ENCODE measurements at places on chromosomes 2 and 18.

GRCh38 chr2:96679848-96680247 lies 37.3 kb downstream of the FER1L5 start:
- DNase-seq, result no peak

DNA sequence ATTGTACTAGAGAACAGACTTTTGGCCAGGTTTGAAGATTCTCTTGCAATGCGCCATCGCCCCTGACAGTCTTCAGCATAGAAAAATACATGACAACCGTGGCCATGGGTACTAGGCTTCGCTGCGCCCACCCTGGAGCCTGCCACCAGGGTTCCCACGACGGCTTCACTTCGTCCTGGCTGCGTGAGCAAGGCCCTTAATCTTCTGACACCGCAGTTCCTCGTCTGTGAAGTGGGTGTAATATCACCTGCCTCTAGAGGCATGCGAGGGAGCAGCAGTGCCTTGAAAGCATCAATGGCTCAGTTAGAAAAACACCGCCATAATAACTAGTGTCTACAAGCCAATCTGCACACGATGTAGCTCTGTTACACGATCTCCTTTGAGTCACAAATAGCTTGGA lies 175.2 kb upstream of the HS6ST1 start:
- no peak for DNase-seq

- DNase-seq, result no peak
These were observed 261.1 kb downstream of the ANAPC1 start for GRCh38 chr2:111622859-111623258.

DNA sequence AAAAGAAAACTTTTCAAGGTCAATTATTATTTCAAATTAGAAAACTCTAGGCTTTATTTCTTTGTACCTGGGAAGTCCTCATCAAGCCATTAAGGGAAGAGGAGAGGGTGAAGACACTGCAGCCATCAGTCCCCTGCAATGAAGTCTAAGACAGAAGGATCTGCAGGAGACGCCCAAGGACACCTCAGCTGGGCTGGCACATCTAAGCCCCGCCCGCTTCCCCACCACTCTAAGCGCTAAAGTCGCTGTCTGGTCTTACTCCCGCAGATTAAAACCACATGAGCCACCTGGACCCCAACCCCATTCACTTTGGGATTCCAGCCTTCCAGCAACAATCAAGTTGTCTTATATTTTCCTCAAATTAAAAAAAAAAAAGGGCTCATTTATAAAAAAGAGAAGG lies 104.4 kb downstream of the AFF3 start:
- DNase-seq, result no peak

DNA sequence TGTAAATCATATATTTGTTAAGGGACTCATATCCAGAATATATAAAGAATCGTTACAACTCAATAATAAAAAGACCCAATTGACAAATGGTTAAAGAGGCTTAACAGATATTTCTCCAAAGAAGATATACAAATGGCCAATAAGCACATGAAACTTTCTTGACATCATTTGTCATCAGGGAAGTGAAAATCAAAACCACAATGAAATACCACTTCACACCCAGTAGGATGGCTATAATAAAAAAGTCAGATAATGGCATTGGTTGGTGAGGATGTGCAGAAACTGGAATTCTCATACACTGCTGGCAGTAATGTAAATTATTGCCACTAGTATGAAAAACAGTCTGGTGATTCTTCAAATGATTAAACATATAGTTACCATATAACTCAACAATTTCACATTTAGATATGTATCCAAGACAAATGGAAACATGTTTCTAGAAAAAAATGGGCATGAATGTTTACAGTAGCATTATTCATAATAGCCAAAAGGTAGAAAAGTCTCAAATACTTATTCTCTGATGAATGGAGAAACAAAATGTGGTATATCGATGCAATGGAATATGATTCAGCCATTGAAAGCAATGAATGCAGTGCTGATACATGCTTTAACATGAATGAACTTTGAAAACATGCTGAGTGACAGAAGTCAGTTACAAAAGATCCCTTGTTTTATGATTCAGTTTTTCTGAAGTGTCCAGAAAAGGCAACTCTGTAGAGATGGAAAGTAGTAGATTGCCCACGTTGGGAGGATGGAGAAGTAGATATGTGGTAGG lies 304.6 kb upstream of the ZEB2 start:
- DNase-seq, result no peak

DNA sequence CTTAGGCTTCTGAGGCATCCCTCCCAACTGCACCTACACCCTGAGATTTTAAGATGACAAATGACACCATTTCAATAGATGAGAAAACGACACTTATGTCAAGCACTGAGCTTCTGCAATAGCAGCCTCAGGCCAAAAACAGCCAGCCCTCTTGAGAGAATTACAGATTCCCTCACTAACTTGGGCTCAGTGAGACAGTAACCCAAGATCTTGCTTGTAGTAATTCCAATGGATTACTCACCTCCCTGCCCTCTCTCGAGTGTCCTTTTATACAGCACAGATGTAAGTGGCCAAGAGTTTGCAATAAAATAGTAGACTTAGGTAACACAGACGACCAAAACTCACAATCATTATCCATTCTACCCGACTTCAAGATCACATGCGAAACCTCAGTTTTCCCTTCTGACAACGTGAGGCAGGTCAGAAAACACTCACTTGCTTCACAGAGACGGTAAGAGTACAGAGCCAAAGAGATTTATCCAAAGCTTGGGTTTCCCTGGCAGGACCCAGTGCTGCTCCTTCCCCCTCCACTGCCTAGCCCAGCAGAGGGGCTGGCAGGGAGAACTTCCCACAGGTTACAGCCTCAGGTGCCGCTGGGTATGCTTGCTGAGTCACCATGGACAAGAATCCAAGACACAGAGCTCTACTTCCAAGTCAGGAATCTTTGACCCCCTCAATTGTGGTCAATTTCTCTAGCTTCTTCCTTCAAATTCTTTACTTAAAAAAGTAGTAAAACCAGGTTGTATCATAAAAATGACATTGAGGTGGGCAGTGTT lies 181.4 kb downstream of the MYO5B start:
- DNase-seq, result peak; percentile 20

DNA sequence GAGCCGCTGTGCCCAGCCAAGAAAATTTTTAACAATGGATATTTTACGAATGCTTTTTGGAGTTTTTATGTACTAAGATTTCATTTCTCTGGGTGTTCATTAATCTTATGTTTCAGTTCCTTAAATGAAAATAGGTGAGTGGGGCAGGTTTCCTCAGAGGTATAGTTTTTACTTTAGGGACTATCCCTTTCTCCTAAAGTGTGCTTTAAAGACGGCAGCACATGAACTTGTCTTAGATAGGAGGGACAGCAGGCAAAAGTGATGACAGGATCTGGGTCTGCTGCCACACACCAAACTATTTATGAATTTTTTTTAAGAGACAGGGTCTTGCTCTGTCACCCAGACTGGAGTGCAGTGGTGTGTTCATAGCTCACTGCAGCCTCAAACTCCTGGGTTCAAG lies 8.0 kb upstream of the REL start:
- no peak for DNase-seq

- no peak for DNase-seq
These were observed 182.4 kb downstream of the CELF4 start for GRCh38 chr18:37383036-37383785.

GRCh38 chr2:11553661-11554398 lies 20.0 kb downstream of the GREB1 start:
- DNase-seq, result no peak

DNA sequence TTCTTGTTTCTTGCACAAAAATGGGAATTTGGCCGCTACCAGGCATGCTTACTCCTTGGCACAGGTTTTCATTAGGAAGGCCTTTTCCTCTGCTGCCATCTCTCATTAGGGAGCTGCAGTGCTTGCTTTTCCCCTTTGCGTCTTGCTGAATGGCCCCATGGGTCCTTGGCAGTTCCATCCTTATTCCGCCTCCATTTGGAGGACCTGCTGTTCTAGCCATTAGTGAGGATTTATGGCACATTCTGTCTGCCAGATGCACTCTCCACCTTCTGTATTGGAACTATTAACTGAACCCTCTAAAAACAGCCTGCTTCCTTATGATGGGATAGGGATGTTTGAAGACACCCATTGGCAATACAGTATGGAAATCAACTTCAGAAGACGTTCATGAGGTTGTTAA lies 103.5 kb upstream of the NOSTRIN start:
- DNase-seq, result no peak

DNA sequence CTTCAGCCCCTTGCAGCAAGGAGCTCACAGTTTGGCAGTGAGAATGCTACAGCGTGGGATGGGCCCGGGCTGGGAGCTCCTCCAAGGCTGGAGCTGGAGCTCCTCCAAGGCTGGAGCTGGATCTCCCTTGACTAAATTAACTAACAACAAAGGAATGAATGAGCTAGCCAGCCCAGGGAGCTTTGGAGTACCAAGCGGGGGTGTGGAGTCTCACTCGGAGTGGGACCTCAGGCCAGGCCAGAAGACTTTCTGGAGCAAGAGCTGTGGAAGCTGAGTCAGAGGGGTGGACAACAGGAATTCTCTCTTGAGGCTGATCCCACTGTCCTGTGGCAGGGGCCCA lies 244.7 kb upstream of the HS6ST1 start:
- no peak for DNase-seq

DNA sequence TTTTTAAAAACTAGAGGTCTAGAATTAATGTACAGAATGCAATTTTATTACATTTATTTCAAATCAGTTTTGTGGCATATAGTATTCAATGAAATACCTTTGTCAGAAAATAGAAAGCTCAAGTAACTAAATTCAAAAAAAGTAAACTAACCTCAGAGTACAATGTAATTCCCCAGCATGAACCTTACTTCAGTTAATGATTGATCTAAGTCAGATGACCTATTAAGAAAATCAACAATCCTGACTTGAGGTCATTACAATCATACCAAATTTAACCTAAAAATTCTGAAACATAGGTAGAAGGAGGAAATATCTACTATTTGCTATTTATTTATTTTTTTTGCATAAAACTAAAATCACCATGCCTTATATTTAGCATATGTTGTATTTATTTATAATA lies 142.9 kb downstream of the CCDC102B start:
- DNase-seq, result no peak

DNA sequence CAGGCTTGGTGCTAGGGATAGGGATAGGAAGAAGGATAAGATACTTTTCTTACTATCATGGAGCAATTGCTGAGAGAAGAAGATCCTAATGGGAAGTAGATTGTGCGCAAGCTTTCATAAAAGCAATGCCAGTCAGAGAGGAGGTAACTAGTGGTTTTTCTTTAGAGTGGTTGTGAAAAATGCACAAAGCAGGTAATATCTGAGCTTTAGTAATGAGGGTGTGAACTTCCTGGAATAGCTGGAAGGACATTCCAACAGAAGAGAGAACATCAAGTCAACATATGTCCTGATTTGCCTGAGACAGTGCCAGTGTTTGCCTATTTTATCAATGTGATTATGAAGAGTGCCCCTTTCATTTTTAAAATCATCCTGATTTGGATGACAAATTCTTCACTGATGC lies 34.1 kb downstream of the CCBE1 start:
- no peak for DNase-seq

DNA sequence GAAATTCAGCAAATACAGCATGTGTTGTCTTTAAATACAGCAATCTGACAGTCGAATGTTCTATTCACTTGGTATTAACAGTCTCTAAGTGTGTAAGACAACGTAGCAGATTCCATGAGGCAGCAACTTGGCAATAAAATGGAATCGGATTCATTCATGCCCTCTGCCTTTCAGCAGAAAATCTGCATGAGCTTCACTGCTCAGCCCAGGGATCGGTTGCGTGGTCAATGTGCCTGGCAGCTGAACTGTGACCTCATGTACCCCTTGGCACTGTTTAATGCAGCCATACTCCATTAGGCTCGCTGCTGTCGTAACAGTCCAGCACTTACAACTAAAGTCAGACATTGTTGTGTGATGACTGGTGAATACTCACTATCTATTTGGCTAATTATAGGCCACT lies 17.7 kb upstream of the RGPD4 start:
- peak; percentile 8 for DNase-seq

- DNase-seq, result no peak
These were observed 335.9 kb downstream of the AGAP1 start for GRCh38 chr2:235829726-235830125.

GRCh38 chr2:10402062-10402585 lies 46.0 kb downstream of the ODC1 start:
- DNase-seq, result no peak

GRCh38 chr2:60368456-60368855 lies 185.0 kb downstream of the BCL11A start:
- DNase-seq, result no peak

GRCh38 chr2:231923951-231924888 lies 2.0 kb downstream of the NPPC start:
- DNase-seq, result no peak

GRCh38 chr2:205763708-205764211 lies 81.5 kb downstream of the NRP2 start:
- DNase-seq, result no peak

- no peak for DNase-seq
These were observed at the start of gene GNLY for GRCh38 chr2:85694052-85695025. TSS of gene GNLY (plus strand) at chr2:85694358. CDS start at chr2:85694419, 61 bp downstream.

DNA sequence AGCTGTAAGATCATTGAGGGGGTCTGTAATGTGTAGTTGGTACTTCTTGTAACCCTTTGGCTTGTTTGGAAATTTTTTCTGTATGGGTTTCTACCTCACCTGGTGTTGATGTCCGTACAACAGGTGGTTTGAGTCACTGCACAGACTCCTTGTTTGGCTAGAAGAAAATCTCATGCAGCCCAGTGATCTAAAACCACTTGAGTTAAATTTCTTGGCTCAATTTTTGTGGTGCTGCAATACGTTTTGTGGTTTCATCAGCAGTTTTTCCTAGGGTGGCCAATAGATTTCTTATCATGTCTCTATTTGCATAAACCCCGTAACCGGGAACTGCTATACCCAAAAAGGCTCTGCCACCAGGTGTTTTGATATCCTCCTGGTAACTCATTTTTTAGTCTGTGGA lies 43.4 kb downstream of the CERS6 start:
- DNase-seq, result no peak

DNA sequence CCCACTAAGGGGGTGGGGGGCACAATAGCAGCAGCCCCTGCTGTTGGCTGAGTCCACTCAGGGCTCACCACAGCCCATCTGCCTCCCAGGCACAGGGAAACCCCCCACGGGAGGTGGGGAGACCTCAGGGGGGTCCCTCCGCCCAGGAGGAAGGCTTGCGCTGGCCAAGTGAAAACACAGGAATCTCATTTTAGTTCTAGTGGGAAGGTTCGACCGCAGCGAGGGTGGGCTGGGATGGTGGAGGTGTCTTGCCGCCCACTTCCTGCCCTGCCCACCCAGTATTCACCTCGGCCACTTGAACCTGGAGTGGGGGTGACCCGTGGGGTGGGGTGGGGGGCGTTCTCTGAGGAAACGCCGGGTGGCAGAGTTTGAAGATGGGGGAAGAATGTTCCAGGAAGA lies 6.9 kb upstream of the BOK start:
- DNase-seq, result no peak

- no peak for DNase-seq
These were observed 54.9 kb upstream of the ITPRID2 start for GRCh38 chr2:181836583-181836982.

DNA sequence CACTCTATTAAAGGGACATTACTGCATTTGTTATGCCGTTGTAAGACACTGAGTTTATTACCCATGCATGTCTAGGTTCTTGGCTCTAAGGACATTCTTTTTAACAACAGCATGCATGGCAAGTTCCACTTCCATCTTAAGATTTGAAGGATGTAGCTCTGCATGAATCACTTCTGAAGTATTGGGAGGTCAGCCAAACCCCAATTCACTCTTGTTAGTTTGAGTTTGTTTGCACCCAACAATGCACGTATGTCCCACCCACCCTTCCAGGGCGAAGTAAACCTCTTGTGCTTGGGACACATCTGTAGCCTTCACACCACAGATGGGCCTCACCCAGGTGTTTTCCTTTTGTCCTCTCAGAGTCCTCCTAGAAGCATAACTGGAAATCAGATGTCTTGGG lies 5.6 kb upstream of the LAMA3 start:
- no peak for DNase-seq

GRCh38 chr2:169007941-169008340 lies 23.2 kb downstream of the ABCB11 start:
- DNase-seq, result no peak
